NCI-H524 (cell line): ENCODE measurements at places on chromosomes 12 and 14.

- DNase-seq = no peak
Observed at GRCh38 chr12:12720052-12720451, 2.9 kb downstream of the CDKN1B start.

- DNase-seq = no peak
Observed at GRCh38 chr12:125902991-125903390, 837.8 kb downstream of the AACS start.

GRCh38 chr14:96629558-96630222 lies 127.5 kb downstream of the PAPOLA start:
- no peak for DNase-seq

GRCh38 chr14:77603654-77604255 lies 12.7 kb downstream of the SPTLC2 start:
- peak; percentile 73 for DNase-seq

GRCh38 chr12:78392918-78393317 lies 471.7 kb upstream of the SYT1 start:
- peak; percentile 41 for DNase-seq

DNA sequence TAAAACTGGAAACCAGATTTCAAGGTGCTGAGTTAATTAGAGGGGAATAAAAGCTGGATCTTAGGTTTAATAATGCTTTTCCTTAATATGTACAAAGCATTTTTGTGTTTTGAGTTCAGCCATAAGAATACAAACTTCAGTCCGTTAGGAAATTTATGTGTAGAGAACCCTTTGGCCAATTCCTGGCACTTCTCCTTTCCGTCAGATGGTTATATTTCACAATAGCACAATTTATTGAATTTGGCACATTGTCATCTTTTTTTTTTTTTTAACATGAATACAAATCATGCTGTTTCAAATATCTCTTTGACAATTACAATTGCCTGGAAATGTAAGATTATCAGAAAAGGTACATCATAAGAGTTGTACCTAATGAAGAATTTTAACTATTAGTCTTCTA lies 56.2 kb upstream of the DDHD1 start:
- no peak for DNase-seq

DNA sequence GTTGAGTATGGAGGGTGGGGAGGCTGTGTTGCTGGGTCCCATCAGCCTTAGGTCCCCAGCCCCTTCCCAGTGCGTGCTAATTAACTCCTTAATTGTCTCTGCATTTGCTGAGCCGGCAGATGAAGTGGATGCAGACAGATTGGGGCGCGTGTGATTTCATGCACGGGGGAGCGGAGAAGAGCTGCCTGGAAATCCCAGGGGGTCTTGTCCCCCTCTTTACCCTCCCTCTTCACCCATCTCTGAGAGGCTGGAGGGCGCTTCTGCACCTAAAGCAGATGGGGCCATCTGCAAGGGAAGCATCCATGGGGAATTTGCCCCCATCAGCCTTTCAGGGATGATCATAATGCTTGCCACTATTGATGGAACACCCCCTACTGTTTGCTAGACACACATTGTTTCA lies 4.4 kb upstream of the ASIC1 start:
- DNase-seq = peak; percentile 99

GRCh38 chr14:50335389-50335788 lies 23.3 kb downstream of the DMAC2L start:
- peak; percentile 95 for DNase-seq

GRCh38 chr12:53720946-53721345 lies 6.3 kb downstream of the CALCOCO1 start:
- no peak for DNase-seq

DNA sequence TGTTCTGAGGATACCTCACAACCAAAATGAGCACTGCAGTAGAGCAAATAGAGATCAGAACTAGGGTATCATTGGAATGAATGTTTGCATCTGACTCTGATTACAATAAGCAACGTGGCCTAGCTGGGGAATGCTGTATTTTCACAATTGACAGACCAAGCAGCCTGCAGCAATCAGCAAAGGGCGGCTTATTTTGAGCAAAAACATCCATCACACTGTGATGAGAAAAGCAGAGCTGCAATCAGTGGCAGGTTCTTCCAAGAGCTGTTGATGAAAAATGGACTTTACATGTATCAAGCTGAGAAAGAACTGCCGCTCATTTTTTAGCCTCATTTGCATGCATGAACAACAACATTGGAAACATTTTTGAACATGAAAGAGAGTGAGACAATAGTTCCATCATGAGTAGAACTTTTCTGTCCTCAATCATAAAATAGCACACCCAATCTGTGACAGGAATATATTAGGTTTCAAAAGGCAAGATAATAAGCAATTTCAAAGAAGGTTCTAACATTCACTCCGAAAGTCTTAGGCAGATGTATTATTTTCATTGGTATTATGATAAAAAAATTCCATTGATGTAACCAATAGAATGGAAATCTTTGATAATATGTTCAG lies 249.7 kb upstream of the FBXO33 start:
- DNase-seq = no peak

DNA sequence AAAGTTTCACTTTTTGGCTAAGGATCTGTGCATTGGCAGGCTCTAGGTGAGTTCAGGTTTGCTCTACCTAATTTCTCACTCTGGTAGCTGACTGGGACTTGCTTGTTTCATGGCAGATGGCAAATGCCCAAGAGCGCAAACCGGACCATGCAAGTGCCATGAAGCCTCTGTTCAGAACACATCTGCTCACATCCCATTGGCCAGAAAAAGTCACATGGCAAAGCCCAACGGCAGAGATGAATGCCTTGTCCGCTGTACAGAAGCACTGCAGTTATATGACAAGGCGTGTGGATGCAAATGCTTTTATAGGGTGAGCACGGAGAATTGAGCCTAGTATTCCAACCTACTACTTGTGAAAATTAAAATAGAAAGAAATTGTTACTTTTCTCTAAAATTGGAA lies 202.2 kb upstream of the HMGA2 start:
- no peak for DNase-seq

- DNase-seq = peak; percentile 94
Observed at GRCh38 chr14:66649498-66649897, 141.6 kb downstream of the GPHN start.

- no peak for DNase-seq
Observed at GRCh38 chr12:106157802-106158201, 19.0 kb upstream of the NUAK1 start.

DNA sequence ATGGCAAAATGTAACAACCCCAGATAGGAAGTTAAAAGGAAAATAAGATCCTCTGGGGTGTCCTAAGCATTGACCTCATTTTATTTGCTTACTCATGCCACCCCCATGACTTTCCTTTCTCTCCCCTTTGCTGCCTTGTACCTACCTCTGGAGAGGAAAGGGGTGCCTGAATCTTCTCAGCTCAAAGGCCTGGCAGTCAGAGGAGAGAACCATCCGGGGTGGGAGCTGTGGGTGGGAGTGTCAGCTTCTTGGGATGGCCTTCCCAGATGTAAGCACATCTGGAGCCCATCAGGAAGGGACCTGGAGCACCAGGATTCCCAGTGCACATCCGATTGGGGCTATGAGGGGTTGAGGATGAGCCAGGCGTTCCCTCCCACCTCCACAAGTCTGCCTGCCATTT lies 5.2 kb upstream of the ITGA5 start:
- DNase-seq = no peak

GRCh38 chr12:121430833-121431415 lies 31.0 kb downstream of the RNF34 start:
- DNase-seq = no peak

DNA sequence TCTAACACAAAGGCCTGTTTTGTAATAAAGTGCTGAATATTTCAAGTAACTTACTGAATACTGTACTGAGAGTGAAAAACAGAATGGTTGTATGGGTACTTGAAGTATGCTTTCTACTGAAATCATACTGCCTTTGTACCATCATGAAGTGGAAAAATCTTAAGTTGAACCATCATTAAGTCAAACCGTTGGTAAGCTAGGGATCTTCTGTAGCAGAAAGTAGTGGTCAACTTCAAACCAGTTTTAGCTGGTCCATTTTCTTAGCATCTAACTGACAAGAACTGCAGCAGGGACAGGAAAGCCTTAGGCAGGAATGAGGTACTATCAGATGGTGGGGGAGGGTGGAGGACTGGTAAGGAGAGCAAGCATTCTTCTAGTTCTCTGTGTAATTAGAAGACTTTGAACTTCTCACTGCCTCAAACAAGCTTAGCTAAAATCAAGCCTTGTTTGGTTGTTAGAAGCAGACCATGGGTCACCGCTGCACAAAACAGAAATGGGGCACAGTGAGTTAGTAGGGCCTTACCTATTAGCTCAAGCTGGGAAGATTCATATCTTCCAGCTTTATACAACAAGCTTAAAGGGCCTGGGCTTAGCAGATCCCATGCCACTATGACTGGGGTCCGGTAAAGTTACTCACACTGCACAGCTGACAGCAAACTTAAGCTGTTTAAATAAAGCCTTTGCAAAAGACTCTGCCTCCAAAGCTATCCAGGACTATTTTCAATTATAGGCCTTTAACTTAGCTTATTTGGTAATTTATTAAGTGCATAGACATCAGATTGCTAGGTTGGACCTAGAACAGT lies 73.8 kb downstream of the ACADS start:
- no peak for DNase-seq

DNA sequence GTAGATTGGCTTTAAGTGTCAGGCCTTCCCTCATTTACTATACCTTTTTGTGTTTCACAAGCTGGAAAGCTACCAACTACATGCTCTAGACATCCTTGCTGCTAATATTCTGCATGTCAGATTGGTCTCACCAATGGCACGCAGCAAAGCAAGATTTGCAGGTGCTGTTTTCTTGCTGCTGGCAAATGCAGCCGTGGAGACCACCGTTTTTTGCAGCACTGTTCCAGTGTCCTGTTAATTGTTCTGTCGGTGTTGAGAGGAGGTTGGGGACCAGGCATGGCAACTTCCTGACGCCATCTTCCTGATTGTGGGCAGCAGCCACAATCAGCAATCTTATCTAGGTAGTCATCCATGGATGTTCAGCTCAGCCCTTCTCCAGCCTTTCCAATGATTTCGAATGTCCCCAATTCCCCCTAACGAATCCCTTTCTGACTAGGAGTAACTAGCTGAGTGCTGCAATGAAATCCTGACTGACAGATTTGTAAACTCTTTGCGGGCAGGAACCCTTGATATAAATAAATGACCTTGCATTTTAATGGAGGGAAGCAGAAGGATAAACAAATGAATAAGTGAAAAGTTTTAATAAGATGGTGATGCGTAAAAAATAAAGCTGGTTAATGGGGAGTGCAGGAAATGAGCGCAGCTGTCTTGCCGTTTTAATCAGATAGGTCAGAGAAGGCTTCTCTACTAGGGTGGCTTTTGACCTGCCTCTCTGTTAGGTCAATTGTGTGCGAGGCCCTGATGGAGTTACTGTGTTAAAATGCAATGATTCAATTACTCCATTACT lies 574 bp upstream of the CRADD start:
- no peak for DNase-seq

- DNase-seq = peak; percentile 13
Observed at GRCh38 chr14:38762426-38762825, 340.6 kb downstream of the SEC23A start.

DNA sequence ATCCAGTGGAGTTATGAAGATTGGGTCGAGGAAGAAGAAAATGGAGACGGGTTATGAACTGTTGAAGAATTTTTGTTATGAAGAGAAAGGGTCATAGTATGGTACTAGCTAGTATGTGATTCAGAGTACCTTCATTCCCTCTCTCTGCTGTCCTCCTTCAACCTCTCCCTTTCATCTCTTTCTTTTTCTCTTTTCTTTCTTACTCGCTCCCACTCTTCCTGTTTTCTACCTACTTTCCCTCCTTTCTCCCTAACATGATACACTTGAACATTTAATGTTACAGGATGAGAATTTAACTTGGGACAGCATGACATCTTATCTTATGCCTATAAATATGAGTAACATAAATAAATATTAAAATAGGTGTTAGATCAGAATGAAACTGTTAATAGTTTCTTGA lies 112.9 kb downstream of the CCDC91 start:
- no peak for DNase-seq

- peak; percentile 13 for DNase-seq
Observed at GRCh38 chr14:59566725-59567124, 9.9 kb downstream of the CCDC175 start.

DNA sequence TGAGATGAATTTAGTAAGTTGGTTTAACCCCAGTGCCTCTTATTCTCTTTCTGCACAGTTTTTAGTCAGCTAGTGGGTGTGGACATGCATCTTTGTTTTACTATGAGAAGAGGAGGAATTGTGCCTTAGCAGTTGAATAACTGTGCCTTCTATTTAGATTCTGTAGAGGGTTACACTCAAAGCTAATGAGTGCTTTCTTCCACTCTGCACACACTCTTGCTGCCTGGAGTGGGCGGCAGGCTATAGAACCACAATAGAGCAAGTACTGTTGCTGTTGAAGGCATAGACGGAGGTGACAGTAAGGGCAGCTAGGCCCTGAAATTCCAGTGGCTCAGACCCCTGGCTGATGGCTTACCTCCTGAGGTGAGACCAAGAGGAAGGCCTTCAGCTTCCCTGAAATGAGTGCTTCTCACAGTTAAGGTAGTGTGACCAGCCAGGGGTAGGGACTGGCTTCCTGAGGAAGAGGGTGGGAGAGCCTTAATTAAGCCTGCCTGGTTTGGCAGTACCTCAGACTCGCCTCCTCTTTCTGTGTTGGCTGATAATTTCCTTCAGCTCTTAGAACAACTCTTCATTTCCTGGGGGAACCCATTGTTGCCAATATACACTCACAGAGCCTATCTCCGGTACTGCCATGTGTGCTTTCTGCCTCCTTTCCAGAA lies 24.7 kb downstream of the SUSD6 start:
- DNase-seq = no peak

DNA sequence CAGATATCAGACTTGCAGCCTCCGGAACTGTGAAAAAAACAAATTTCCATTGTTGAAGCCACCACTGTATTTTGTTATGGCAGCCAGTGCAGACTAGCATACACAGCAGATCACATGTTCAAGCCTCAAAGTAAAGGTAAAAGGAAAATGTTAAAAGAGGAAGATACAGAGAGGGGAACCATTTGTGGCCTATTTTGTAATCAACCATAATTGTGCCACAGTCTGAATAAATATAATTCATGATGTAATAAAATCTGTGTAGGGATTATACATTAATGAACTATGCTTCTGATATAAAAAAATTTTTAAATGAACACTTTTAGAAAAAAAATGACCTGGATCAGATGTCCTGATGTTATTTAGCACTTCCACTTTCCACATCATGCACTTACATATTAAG lies 79.6 kb downstream of the SLC16A7 start:
- no peak for DNase-seq

DNA sequence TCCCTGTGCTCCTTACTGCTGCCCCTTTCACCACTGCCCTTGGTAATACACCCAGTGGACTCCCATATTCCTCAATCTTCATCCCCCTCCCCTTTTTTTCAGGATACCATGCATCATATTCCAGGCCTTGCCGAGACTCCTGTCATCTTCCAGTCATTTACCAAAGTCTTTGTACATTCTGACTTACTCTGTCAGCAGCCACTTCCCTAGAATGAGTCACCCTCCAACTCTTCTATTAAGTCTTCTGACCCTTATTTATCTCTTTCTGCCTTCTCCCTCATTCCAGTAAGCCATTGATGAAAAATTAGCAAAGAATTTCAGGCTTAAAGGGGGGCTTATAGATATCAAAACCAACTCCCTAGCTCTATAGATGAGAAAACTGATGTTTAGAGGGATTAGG lies 128.0 kb downstream of the STXBP6 start:
- no peak for DNase-seq
